ENCODE measurements at places on chromosomes 16 and 17.

DNA sequence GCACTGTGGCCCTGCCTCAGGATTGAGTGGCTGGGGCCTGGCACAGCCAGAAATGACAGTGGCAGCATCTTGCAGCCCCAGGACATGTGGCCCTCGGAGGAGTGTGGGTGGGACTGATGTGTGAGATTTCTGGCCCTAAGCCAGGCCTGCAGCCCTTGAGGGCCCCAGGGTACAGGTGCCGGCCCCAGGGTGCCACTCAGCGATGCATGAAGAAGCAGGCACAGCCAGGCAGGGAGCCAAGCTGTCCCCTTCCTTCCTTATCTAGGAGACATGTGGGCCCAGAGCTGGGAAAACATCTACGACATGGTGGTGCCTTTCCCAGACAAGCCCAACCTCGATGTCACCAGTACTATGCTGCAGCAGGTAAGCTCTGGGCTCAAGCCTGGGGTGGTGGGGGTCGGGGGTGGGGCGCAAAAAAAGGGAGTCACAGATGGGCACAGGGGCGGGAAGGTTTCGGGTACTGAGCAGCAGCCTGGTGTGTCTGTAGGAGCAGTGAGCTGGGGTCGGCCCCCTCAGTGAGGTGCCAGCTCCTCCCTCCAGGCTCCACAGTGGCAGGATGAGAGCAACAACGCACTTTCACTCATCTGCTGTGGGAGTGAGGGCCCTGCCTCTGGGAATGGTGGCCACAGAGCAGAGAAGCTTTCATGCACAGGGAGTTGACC lies 4.1 kb downstream of the ACE start:
- DNase-seq, result no peak

DNA sequence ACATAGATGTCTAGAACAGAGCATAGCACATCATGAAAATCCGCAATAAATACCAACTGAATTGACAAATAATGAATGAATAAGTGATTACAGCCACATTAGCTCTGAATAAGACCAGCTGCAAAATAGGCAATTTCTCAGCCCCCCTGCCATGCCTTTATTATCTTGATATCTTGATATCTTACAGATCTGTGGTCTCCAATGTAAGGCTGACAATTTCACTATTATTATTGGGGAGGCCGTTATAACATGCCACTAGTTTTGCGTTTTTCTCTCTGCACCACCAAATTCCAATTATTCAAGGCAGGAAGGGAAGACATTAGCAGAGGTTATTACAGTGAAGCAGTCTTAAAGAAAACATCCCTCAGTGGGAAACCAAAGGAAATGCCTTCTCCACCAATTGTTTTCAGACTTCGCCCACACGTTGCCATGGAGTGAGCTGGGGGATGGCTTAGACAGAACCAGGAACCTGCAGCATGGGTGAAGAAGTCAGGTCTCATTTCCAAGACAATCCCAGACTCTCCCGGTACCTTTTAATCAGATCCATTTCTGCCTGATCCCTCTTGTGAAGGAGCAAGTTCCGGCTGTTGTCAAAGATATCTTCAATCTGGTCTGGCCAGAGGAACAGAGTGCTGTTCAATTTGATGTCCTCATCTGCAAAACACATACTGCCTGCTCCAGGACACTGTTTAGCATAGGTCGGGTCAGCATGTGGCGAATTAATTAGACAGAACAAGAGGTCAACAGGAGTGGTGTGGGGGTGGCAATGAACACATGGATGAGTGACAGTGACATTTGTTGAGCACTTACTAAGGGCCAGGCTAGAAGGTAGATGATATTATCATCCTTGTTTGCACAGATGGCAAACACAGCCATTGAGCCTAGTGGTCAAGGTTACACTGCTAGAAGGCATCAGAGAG lies 46.4 kb downstream of the DNAH3 start:
- no peak for DNase-seq

DNA sequence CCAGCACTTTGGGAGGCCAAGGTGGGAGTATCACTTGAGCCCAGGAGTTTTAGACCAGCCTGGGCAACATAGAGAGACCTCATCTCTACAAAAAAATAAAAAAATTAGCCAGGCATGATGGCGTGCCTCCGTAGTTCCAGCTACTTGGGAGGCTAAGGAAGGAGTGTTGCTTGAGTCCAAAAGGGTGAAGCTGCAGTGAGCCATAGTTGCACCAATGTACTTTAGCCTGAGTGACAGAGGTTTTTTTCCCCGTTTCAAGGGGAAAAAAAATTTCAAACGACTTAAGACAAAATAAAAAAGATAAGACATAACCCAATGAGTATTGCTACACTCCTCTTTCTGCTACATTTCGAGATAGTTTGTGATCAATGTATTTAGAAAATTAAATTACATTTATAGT lies 6.8 kb downstream of the DHX8 start:
- DNase-seq, result no peak

DNA sequence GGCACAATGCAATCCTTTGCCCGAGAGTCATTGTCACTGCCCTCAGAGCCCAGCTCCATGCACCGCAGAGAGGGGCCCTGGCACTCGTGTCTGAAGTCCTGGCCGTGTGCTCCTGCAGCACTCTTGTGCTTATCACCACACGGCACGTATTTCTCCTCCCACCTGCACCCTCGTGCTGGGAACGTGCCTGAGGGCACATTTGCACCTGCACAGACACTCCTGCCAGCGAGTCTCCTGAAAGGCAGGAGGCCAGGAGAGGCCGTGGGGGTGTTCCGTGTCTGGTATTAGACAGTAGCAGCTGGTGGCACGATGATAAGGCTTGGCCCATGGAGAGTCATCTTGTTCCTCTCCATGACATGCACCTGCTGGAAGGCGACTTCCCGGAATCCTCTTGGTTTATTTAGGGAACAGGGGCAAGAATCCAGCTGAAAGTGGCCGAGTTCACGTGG lies 3.4 kb upstream of the ACSF3 start:
- no peak for DNase-seq

- no peak for DNase-seq
These were observed 2.8 kb downstream of the IRX3 start for GRCh38 chr16:54283725-54284318.

DNA sequence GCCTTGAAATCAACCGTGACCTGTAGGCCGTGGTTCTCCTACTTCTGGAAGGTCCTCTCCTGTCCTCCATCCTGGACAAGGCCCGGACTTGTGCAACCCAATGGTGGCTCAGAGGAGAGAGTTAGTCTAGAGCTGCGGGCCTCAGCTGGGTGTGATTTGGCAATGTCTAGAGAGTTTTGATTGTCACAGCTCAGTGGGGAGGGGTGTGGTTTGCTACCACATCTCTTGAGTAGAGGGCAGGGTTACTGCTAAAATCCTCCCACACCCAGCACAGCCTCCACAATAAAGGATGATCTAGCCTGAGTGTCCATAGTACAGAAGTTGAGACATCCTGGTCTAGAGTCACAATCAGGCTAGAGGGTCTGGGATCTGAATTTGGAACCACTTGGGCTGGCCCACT lies 40.3 kb downstream of the MYH13 start:
- DNase-seq, result no peak

- no peak for DNase-seq
These were observed 6.4 kb downstream of the DPEP1 start for GRCh38 chr16:89619840-89620239.

- DNase-seq, result peak; percentile 61
These were observed 6.5 kb downstream of the IRX5 start for GRCh38 chr16:54936979-54937670.

GRCh38 chr16:14043278-14043677 lies 27.8 kb upstream of the MRTFB start:
- no peak for DNase-seq

GRCh38 chr16:22847100-22847499 lies 33.1 kb downstream of the HS3ST2 start:
- DNase-seq, result no peak

- peak; percentile 41 for DNase-seq
These were observed at the start of gene RAD51D for GRCh38 chr17:35119370-35120165. Gene RAD51D, minus strand, starts transcription at chr17:35119860. Its CDS starts 247 bp downstream, at chr17:35119613.

DNA sequence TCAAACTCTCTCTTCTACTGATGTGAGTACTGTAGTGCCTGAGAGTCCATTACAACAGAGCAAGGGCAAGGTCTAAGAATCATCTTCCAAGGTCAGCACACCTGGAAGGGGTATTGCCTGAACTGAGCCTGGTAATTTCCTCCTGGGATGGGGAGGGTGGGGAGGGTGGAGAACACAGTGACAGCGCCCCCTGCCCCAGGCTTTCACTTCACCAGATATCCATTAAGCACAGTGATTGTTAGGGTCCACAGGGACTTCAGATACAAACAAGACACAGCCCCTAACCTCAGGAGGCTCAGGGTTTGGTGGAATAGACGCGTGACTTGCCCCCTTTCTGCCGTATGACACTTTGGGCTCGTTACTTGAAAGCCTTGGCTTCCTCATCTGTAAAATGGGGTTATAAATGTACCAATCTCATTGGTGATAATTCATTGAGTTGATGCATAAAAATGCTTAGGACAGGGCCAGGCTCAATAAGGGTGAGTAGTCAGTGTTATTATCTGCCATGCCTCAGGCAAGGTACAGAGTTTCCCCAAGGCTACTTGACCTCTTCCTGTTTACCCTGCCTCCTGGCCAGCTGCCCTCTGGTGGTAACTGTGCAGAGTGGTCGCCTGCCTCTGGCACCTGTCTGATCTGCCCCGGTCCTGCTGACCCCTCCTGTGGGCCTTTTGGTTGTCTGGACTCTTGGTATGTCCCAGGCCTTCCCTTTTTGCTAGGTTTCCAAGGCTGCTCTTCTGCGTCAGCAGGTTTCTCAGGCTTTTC lies 13.1 kb upstream of the BRD7 start:
- DNase-seq, result no peak

DNA sequence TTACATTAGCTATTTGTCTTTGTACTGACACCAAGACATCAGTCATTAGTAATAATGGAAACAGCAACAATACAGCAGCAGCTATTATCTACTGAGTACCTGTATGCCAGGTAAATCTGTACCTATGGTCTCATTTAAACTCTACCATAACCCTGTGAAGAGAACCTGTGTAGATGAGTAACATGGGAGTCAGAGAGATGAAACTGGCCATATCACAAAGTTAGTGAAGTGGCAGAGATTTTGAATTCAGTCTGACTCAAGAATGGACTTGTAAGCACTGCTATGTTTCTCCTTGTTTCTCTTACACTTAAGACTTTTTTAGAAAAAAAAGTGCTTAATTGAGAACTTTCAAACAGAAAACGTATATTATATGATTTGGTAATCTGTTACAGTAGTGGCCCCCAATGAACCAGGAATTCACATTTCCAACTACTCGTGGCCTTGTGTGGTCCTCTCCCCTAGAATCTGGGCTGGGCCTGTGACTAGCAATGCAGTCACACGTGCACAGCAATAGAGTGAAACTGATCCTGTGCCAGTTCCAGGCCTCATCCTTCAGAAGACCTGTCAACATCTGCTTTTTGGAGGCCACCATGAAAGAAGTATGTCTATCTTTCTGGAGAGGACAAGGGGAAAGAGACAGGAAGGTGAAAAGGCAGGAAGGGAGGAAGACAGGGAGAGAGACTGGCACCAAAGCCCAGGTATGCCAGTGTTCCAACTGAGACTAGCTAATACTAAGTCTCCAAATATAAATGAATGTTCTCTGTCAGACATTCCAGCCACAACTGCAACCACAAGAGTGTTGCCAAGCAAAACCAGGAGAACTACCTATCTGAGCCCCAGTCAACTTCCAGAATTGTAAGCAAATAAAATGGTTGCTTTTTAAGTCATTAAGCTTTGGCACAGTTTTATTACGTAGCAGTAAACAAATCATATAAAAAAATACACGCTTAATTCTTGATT lies 12.0 kb downstream of the CRLF3 start:
- DNase-seq, result no peak

Data from NCI-H748 treated with DMSO at 0.1 percent for 48 hours (cell line).